GM13977 (cell line): ENCODE measurements at places on chromosomes 7 and 10.
A peak's percentile ranks its signal among the peaks of the same experiment; 100 is the strongest.

- DNase-seq, result peak; percentile 38
Observed at GRCh38 chr7:100190048-100190711, 12.5 kb downstream of the STAG3 start.

DNA sequence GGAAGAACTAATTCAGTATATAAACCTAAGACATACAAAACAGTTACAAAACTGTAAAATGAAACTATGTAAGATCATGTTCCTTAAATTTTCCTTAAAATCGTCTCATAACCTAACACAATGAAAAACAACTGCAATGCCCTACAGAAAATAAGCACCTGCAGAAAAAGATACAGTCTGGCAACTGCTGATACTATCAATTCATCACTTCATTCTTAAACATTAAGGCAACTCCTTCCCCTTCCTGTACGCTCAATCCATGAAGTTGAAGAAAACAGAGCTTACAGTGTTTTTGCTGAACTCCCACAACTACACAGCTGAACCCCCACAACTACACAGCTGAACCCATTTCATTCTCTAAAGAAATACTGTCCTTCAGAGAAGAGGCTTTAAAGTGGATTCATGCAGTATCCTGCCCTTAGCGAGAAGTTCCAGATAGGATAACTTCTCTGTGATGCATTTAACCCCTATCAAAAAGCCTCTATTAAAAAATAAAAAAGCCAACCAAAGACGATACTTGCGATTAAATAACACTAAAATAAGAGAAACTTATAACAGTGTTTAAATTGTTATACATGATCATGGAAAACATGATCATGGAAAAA is 50.0 kb downstream of the JMJD1C start:
- DNase-seq, result no peak

- DNase-seq, result no peak
Observed at GRCh38 chr10:74032900-74033655, 35.2 kb downstream of the VCL start.

- no peak for DNase-seq
Observed at GRCh38 chr7:30750683-30751650, 968 bp upstream of the INMT start.

GRCh38 chr7:27740449-27741086 is 606 bp downstream of the TAX1BP1 start:
- DNase-seq, result peak; percentile 82

- DNase-seq, result no peak
Observed at GRCh38 chr10:57341294-57341693, 926.4 kb downstream of the IPMK start.

- peak; percentile 84 for DNase-seq
Observed at GRCh38 chr7:90595801-90596670, at the start of gene CDK14. Gene CDK14 (plus strand): TSS chr7:90596321. CDS start chr7:90596628, 307 bp downstream.

DNA sequence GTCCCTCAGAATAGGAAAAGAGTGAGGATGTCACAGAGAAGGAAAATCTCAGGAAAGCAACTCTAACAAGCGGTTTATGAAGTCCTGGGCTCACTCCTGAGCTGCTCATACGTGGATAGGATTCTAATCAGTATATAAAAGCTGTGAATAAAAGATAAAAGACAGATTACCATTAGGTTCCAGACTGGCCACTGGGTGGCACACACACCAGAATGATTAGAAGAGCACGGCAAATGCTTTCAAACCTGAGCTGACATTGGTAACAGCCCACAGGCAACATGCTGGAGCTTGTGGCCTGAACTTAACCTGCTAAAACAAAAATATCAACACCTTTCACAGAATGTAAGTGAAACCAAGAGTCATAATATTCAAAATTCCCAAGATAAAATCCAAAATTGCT is 370.8 kb downstream of the GRID1 start:
- peak; percentile 30 for DNase-seq

GRCh38 chr7:16061011-16061410 is 360.3 kb downstream of the CRPPA start:
- DNase-seq, result no peak
